ENCODE measurements at places on chromosomes 4 and X. TPM values are rescaled to one million over a fixed set of nuclear protein-coding genes. Genes with fewer than 3 reads are reported as not detected.

Gene TRIM60
- not detected for total RNA-seq

Gene MAGEB10
- total RNA-seq, result 0.42 TPM

Gene CSAG3
- 4.6 TPM for total RNA-seq

Gene MFSD8
- 17.1 TPM for total RNA-seq

Gene PRKG2
- total RNA-seq, result 0.73 TPM

Gene SH3TC1
- 0.98 TPM for total RNA-seq

Gene P2RY4
- total RNA-seq, result 0.52 TPM

Gene DRD5
- total RNA-seq, result 0.06 TPM

Gene SEPTIN6
- total RNA-seq, result 68.7 TPM

Gene ITIH6
- not detected for total RNA-seq

Gene JAKMIP1
- 6.2 TPM for total RNA-seq

Gene SOD3
- 0.92 TPM for total RNA-seq

Gene NKX6-1
- 0.35 TPM for total RNA-seq

Gene PARM1
- 12.0 TPM for total RNA-seq

Gene CCSER1
- total RNA-seq, result 6.9 TPM

Gene TCEAL6
- 0.38 TPM for total RNA-seq

Gene DUX4
- total RNA-seq, result 0.41 TPM

Gene LSM6
- 48.0 TPM for total RNA-seq
